NCI-H1048 (cell line): ENCODE measurements at places on chromosomes 2 and 18.

DNA sequence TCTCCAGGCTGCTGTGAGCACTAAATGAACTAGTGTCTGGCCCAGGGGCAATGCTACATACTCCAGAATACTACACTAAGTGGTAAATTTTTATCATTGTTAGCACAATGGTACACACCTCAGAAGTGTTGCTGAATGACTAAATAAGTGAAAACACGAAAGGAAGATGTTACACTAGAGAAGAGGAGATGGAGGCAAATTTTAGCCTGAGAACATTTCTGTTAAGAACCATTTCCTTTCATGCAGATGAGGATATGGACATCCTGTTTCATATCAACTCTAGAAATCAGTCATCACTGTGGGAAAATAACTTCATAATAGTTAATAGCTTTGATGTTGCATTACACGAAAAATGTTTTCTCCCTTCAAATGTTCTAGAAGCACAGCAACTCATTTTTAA lies 117.6 kb upstream of the STK17B start:
- no peak for DNase-seq

- no peak for DNase-seq
These were observed 2.2 kb upstream of the BCL2L11 start for GRCh38 chr2:111118481-111118980.

GRCh38 chr2:66573821-66574233 lies 138.9 kb downstream of the MEIS1 start:
- no peak for DNase-seq

DNA sequence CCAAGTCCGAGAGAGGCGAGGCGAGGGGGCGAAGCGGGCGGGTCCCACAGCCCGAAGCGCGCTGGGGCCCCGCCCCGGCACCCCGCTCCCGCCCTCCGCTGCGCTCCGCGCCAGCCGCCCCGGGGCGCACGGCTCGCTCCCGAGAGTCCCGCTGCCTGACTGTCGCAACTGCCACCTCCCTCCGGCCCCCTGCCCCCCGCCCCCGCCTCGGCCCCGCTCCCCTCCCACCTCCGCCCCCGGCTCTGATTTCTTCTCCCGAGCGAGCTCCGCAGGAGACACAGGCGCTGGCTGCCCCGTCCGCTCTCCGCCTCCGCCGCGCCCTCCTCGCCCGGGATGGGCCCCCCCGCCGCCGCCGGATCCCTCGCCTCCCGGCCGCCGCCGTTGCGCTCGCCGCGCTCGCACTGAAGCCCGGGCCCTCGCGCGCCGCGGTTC lies at the start of gene WNT6:
Gene WNT6, plus strand, starts transcription at position 250 of the 432 bp plus-strand sequence. CDS start 233 bp downstream, outside the sequence.
- no peak for DNase-seq

- DNase-seq: no peak
These were observed 82.8 kb upstream of the HAAO start for GRCh38 chr2:42874949-42875801.

DNA sequence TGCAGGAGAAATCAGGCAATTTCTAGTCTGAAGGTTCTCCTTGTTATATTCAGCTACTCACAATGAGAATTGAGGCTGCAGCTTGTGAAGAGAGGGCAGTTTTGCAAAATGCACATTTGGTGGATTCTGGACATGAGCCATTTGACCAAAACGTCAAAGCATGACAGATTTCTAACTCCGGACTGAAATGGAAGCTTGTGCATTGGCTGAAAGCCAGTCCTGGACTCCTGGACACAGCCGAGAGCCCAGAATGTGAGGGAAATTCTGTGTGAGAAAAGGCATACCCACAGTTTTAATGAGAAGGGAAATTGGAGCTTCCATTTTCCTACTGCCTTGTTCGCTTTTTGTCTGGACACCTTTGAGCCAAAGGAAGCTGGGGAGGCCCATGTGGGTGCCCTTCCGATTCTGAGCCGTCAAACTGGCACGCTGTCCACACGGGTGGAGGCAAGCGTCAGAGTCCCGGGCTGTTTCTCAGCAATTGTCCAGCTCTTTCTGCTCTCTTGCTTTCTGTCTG lies 23.7 kb upstream of the ROCK2 start:
- DNase-seq: no peak

DNA sequence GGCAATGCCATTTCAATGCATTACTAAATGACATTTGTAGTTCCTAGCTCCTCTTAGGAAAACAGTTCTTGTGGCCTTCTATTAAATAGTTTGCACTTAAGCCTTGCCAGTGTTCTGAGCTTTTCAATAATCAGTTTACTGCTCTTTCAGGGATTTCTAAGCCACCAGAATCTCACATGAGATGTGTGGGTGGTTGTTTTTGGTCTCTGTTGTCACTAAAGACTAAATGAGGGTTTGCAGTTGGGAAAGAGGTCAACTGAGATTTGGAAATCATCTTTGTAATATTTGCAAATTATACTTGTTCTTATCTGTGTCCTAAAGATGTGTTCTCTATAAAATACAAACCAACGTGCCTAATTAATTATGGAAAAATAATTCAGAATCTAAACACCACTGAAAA lies 45.3 kb downstream of the HADHB start:
- no peak for DNase-seq

GRCh38 chr18:44920441-44920840 lies 239.8 kb downstream of the SETBP1 start:
- no peak for DNase-seq

- DNase-seq: no peak
These were observed 666.3 kb downstream of the TSN start for GRCh38 chr2:122421775-122422174.

DNA sequence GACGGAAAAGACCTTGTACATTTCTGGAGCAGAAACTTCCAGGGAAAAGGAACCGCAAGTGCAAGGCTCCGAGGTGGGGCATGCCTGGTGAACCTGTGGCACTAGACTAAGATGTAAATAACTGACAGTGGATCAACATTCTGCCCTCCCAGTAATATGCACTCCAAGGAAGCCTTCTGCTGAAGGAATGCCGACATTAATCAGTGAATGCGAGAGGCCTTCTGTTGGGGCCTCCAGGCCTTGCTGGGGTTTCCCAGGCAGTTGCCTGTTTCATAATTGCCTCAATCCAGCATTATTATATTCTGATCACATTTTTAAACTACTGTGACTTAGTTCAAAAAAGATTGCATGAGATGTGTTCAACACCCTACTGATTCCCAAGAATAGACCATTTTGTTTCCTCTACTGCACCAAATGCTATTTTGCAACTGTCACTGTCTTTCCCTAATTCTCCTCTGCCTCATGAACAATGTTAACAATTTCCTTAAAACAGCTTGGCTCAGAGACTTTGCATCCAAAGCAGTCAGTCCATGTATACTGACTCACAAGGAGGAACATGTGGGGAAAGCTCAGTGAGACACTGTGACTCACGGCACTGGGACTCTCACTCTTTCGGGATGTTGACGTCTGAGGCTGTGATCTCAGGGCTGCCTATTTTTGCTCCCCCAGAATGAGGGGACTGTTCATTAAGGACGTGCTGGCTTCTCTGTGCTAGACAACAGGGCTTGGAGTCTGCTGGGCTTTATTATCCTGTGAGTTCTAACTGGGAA lies 10.5 kb upstream of the DSG2 start:
- DNase-seq: no peak

GRCh38 chr2:167054881-167055280 lies 166.6 kb downstream of the XIRP2 start:
- no peak for DNase-seq

- no peak for DNase-seq
These were observed 178.9 kb downstream of the FHOD3 start for GRCh38 chr18:36476433-36476832.

GRCh38 chr18:34870555-34871310 lies 160.6 kb downstream of the DTNA start:
- DNase-seq: no peak
